Activated CD8-positive, alpha-beta memory T cell treated with anti-CD3 and anti-CD28 coated beads for 1 hour (primary cell): ENCODE measurements at places on chromosomes 5 and 9.

GRCh38 chr9:97601228-97601898 lies 31.8 kb downstream of the TSTD2 start:
- no peak for DNase-seq

GRCh38 chr9:33817327-33818166 lies 587 bp downstream of the UBE2R2 start:
- DNase-seq: no peak

DNA sequence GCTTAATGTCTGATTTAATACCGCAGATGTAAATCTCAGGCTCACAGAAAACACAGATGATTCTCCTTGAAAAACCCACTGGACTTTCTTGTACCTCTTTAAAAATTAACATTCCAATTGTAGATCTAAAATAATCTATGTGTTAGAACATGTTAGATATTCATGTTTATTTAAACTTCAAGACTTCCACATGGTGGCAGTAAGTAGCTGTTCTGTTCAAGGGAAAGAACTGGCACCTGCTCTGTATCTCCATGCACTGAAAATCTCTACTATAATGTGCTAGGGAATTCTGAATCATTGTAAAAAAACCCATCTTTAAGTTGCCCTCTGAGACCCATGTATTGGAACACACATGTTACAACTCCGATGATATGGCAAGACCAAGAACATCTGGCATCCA lies 366.9 kb downstream of the DMRTA1 start:
- no peak for DNase-seq

- DNase-seq: no peak
Observed at GRCh38 chr9:133449760-133450159, 10.0 kb upstream of the CACFD1 start.

GRCh38 chr5:435156-435790 lies 7.7 kb upstream of the EXOC3 start:
- no peak for DNase-seq

GRCh38 chr5:134149571-134150303 lies 27.0 kb downstream of the SKP1 start:
- DNase-seq: no peak

DNA sequence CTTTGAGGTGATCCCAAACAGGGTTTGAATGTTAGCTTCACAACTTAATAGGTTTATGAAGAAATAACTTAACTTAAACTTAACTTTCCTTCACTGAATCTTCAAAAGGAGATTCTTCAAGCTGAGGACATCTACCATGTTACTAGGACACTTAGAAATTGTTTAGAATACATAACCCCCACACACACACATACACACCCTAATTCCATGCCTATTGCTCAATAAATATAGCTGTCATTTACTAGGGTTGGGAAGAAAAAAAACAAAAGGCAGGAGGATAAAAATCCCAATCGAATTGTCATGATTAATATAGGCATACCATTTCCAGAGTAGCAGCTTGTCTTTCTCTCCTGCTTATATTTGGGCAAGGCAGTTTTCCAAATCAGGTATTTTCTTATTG lies 68.3 kb downstream of the ALDH1A1 start:
- no peak for DNase-seq

DNA sequence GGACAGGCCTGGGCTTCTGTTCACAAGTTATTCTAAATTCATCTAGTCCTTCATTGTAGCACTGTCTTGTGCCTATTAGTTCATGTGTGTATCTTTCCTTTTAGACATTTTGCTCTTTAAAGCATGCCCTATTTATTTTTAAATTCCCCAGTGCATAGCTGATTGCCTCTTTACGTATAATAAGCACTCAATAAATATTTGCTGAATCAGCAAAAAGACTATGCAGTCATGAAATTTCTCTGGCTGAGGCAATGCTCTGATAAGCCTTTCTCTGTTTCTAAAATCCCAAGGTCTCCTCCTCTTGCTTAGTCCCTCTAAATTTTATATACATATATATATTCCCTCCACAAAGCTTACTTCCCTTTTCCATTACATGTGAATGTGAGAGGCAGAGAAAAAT lies 315.9 kb upstream of the PCSK5 start:
- no peak for DNase-seq

- no peak for DNase-seq
Observed at GRCh38 chr9:89442501-89442978, 55.4 kb downstream of the SEMA4D start.

GRCh38 chr9:16721972-16722371 lies 148.5 kb downstream of the BNC2 start:
- DNase-seq: no peak

DNA sequence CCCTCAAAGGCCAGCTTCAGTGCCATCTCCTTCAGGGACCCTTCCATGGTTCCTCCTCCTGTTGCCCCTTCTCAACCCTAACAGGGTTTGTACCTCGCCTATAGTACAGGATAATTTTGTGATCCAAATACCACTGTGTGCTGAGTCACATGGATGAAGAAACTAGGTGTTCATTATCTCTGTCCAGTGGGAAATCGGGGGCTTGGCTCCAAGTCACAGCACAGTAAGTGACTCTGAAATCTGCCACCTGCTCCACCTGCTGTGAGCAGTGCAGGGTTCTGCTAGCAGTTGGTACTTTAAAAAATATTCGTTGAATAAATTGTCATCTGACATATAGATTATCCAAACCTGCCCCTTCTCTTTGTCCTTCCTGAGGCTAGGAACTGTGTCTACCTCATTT lies 123.2 kb upstream of the OTULINL start:
- DNase-seq: no peak

DNA sequence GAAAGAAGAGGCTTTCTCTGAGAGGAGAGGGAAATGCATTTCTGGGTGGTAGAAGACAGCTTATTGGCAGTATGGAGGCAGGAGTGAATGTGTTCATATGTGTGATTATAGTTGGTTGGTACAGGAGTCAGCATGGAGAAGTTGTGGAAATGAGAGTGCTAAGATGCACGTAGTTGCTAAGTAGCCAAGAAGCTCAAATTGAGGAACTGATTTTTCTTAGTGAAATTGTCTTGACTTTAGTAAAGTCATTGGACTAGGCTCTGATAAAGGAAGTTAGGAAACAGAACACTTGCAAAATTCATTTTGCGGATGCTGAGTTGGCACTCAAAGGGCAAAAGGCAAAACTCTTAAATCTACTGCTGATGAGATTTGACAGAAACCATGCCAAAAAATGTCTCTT lies 158.9 kb upstream of the VCAN start:
- DNase-seq: no peak

DNA sequence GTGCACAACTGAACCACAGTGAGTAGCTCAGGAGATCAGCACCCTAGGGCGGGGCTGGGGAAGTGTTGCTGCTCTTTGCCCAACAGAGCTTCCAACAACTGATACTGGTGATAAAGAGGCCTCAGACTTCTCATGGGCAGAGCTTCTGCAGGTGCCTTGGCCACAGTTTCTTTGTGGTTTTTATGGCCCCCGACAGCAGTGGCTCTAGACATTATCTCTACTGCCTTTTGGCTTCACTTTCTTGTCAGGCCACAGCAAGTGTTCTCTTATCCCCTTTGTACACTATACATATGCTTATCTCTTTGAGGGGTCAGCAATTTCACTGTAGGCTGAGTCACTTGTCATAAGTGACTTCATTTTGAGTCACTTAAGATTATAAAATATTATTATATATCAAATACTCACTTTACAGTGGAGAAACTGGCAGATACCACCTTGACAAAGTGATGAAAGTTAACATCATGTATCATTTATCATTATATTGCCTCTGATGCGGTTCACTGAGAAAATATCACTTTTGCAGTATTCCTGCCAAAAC lies 90.9 kb upstream of the COX7C start:
- DNase-seq: no peak

DNA sequence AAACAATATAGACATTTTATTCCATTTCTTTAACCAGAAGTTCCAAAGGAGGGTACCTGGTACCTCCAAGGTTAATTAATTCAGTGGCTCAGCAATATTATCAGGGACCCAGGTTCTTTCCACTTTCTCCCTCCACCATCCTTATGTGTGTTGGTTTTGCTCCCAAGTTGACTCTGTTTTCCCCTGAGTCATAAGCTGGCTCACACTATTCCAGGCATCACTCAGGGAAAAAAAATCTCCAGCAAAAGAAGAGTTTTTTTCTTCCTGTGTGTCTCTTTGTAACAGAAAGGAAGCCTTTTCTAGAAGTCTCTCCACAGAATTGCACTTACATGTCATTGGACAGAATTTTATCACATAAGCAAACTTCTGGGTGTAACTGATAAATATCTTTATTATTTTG lies 31.2 kb upstream of the GALNT10 start:
- DNase-seq: no peak

GRCh38 chr5:72018143-72018803 lies 89.0 kb upstream of the MAP1B start:
- DNase-seq: no peak

- no peak for DNase-seq
Observed at GRCh38 chr5:878125-878524, 14.5 kb downstream of the BRD9 start.

GRCh38 chr9:135100241-135100681 lies 12.8 kb downstream of the OLFM1 start:
- no peak for DNase-seq

GRCh38 chr9:86908261-86908660 lies 39.0 kb downstream of the GAS1 start:
- DNase-seq: no peak

GRCh38 chr5:56534102-56534829 lies 281.1 kb upstream of the MAP3K1 start:
- DNase-seq: no peak

GRCh38 chr9:15785584-15785983 lies 232.7 kb downstream of the CCDC171 start:
- DNase-seq: no peak

DNA sequence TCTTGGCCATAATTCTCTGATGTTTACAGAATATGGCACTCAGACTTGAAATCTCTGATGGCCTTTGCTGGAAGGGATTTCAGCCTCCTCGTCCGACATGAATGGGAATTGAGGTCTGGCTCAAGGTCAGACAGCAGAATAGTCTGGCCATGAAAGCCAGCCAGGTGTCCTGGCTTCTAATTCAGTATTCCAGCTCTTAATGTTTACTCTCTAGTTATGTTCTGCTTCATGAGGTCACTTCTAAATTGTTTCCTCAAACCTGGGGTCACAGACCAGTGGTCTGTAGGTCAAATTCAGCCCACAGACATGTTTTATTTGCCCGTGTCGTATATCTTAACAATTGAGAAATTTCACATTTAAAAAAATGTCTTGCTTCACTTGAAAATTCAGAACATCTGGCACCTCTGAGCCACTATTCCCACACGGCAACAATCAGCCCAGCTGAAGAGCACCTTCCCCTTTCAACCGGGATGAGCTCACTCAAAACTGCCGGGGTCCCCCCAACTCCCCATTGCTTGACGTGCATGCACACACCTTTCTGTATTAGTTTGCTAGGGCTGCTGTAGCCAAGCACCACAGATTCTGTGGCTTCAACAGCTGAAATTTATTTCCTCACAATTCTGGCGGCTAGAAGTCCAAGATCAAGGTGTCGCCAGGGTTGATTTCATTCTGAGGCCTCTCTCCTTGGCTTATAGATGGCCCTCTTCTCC lies 243.5 kb downstream of the ENC1 start:
- DNase-seq: no peak

DNA sequence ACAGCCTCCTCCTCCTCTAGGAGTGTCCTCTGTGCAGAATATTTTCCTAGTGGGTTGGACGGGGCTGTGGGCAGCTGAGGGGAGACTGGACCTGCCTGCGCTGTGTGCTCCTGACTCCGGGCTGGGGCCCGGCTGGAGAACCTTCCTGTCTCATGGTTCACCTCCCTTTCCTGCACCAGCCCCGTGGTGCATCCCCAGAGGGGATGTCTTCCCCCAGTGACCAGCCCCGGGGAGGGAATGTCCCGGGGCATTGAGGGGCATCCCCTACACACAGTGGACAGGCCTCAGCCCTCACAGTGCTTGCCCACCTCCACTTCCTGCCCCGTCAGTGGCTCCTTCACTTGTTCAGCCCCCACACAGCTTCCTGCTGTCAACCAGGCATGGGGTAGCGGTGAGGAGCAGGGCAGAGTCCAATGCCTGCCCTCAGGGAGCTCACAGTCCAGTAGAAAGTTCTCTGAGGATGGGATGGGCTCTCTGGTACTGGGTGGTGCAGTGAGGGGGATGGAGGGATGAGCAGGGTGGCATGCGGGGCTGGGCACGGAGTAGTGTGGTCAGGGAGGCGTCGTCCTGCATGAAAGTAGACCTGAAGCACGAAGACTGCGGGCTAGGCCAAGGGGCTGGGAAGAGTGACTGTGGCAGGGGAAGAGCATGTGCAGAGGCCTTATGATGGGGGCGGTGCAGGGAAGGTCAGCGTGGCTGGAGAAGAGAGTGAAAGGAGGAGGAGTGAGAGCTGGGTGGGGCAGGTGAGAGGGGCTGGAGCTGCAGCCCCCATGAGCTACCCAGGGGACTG lies 52.1 kb upstream of the PITX1 start:
- no peak for DNase-seq

- no peak for DNase-seq
Observed at GRCh38 chr9:136640171-136641111, 22.3 kb upstream of the EGFL7 start.

- no peak for DNase-seq
Observed at GRCh38 chr9:5869315-5870019, 21.2 kb upstream of the MLANA start.

- DNase-seq: no peak
Observed at GRCh38 chr9:127397646-127398274, 791 bp downstream of the SLC2A8 start.

DNA sequence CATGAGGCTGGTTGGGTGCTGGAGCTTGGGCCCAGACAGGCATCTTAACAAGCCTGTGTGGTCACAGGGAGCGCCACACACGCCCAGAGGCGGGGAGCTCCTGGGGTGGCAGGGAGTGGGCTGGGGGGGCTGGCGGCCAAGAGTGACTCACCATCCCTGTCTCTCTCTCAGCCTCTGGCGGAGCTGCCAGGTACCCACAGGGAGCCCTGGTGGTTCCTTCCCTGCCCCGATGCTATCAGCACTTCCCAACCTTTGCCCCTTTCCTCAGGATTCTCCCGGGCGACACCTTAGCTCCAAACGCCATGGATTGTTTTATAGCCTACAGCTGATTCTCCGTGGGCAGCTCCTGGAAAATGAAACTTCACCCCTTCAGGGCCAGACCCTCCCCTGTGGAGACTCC lies 5.5 kb downstream of the SLC9A3 start:
- no peak for DNase-seq

DNA sequence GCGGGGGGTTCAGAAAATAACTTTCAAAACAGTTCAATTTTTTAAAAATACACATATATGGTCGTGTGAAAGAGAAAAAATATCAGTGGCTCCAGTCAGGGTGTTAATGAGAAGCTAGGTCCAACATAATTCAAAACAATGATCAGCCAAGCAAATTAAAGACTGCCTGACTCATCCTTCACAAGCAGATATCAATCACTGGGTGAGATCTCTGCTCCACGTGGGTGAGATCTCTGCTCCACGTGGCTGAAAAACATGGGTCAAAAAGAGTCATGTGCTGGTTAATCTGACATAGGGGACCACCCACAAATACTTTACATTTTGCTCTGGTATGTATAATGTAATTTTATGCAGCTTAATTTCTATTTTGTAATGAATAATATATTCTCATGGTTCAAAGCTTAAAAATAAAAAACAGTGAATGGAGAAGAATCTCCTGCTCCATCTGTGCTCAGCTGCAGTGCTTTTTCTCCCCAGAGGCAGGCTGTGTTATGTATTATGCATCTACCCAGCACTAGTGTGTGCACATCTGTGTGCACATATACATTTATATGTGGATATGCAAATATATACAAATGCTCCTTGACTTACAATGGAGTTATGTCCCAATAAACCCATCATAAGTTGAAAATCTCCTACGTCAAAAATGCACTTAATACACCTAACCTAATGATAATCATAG lies 93.1 kb upstream of the S1PR3 start:
- DNase-seq: no peak

- DNase-seq: no peak
Observed at GRCh38 chr5:11052871-11053270, 291.8 kb upstream of the DAP start.
